H9 (cell line): ENCODE measurements at places on chromosomes 5 and 9. TPM values are rescaled to one million over a fixed set of nuclear protein-coding genes. Genes with fewer than 3 reads are reported as not detected.
A peak's percentile ranks its signal among the peaks of the same experiment; 100 is the strongest.

The RLN1 gene
- 0.39 and 0.52 TPM in 2 replicates for total RNA-seq

The ENC1 gene
- total RNA-seq = 14.4 and 15.5 TPM in 2 replicates

The PCDHA9 gene
- total RNA-seq = 0.46 and 0.55 TPM in 2 replicates

The EIF4E1B gene
- 1.3 and 1.8 TPM in 2 replicates for total RNA-seq

The FOXI1 gene
- total RNA-seq = not detected in 2 replicates

The FST gene
- total RNA-seq = 109 and 111 TPM in 2 replicates

The FOXE1 gene
- not detected in 2 replicates for total RNA-seq

The PCA3 gene
- not detected in 2 replicates for total RNA-seq

The PFN3 gene
- total RNA-seq = not detected in 2 replicates

The SHOC1 gene
- not detected in 2 replicates for total RNA-seq

GRCh38 chr5:158054223-158055110, 195.5 kb upstream of the CLINT1 start:
- DNase-seq = no peak

GRCh38 chr5:133884569-133885311, 83.7 kb downstream of the C5orf15 start:
- no peak for DNase-seq

DNA sequence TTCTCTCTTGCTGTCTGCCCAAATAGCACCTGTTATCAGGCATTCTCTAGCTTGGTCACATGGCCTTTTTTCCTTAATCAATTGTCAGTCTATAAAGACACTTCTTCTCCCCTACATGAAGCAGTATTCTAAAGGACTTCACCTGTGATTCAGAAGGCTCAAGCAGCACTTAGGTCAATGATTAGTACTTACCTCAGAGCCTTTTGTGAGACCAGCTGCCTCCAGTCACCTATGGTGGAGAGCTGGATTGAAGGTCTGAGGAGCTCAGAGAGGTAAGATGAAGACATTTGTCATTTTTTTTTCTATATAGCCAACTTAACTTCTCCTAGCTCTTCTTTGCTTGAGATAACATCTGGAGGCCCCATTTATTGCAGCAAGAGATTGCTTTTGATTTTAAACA, 278.3 kb upstream of the PCSK5 start:
- no peak for DNase-seq

GRCh38 chr5:50646591-50646990, 19.8 kb upstream of the PARP8 start:
- DNase-seq = no peak

DNA sequence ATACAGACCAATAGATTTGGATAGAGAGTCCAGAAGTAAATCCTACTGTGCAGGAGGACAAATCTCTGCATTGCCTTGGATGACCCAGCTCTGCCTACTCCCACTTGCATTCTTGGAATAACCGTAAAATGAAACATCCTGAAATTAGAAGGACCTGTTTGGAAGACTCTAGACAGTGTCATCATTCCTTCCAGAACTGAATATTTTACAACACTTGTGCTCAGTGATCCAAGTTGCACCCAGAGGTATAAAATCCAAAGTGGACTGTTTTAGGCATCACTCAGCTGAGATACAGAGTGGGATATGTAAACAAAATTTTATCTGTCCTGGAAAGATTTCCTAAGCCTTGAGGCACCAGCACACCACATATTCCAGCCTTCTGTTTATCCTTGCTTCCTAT, 43.7 kb downstream of the OR2Y1 start:
- DNase-seq = no peak

GRCh38 chr9:28024676-28025075, 451.4 kb upstream of the C9orf72 start:
- no peak for DNase-seq

DNA sequence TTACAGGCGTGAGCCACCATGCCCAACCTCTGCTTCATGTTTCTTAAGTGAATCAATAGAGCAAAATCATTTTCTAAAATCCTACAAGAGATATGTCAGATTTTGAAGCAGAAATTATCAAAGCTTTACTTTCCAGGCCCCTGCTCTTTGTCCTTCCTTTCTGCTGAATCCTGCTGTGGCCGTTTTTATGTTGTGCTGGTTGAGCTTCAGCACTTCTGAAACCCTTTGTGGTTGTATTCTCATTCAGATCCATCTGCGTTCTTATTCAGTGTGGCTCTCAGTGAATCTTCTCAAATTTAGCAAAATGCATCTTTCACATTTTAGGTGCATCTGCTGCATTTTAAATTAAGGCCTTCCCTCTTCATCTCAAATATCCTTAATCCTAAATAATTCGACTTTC, 26.0 kb downstream of the JMY start:
- no peak for DNase-seq

DNA sequence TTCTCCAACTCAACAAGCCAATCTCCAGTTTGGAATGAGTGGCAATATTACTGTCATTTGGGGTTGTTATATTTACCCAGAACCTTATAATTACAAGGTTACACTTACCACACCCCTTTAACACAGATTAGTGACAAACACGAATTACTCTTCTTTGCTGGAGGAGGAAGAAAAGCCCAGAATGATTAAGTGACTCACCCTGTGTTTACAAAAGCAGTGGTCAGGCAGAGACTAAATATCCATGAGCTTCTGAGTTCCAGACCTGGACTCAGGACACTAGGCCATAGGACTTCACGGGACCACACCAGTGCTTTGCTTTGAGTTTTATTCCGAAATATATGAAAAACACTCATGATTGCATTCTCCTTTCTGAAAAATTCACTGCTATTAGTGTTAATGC, 370.8 kb downstream of the TLE1 start:
- no peak for DNase-seq

DNA sequence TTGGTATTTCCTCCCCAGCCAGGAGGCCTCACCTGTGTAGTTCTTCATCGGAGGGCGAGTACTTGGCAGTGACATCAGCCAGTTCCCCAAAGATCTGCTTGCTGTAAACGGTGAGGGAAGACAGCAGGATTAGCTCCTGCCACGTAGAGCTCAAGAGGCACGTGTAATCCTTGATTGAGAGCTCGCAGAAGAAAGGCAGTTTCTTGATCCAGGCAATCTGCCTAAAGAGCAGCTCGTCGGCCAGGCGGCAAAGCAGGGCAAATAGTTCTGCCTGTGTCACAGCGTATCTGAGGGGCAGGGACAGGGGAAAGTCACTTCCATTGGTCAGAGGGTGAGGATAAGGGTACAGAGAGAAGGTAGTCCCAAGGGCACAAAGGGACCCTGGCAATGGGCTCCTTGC, 28.6 kb upstream of the NR5A1 start:
- DNase-seq = no peak

- no peak for DNase-seq
These were observed 787.3 kb upstream of the WWC1 start for GRCh38 chr5:167503926-167504720.

- no peak for DNase-seq
These were observed 209.7 kb upstream of the NUDT12 start for GRCh38 chr5:103772248-103772647.

- no peak for DNase-seq
These were observed 8.4 kb downstream of the FAM163B start for GRCh38 chr9:133600739-133601138.

- DNase-seq = peak; percentile 67
These were observed 178.8 kb downstream of the SPOCK1 start for GRCh38 chr5:137320056-137321045.

DNA sequence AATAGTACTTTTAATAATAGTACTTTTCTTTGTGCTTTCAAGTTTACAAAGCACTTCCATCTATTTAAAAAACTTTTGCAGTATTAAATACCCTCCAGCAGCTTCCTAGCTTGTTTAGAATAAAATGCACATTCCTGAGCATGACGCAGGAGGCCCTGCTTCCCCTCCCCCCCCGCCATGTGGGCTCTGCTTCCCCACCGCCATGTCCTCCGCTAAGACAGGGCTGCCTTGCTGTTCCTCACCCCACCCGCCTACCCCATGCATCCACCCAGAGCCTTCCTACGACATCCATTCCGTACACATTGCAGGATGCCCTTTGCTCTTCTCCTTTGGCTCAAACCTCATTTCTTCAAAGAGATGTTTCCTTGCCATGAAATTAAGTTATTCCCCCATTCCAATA, 205.9 kb upstream of the MSX2 start:
- DNase-seq = no peak

GRCh38 chr5:96408841-96409538, 24.1 kb downstream of the PCSK1 start:
- no peak for DNase-seq

DNA sequence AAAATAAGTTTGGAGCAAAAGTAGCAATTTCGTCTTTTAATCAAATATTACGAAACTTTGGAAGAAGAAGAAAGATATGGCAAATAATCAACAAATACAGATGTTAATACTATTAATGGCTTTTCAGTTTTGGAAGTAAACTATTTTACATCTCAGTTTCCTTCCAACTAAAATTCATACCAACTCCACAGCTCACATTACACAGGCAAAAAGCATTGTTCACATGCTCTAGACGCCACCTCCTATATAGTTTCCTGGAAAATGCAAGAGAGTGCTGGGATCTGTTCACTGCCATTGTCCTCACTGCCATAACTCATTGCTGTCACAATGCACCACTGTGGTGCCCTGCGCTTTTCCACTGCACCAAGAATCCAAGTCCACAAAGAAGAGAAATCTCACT, 149.0 kb upstream of the FTMT start:
- no peak for DNase-seq

GRCh38 chr9:97601228-97601898, 31.8 kb downstream of the TSTD2 start:
- no peak for DNase-seq

DNA sequence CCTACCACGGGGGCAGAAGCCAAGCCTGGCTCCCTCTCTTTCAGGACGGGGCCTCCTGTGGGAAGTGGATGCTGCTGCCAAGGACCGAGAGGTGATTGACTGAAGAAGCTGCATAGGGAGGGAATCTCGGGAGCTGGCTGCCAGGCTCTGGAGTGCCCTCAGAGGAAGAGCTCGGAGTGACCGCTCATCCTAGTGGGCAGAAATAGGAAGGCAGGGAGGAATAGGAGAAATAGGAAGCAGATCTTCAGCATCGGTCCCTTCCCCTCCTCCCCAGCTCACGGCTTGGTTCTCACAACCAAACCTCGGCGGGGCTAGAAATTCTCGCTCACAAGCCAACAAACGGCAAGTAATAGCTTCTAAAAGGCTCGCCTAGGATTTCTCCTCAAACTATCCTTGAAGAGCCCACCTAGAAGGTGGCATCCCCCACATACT, 159.9 kb upstream of the RAI14 start:
- DNase-seq = peak; percentile 51

- no peak for DNase-seq
These were observed 505.0 kb downstream of the SPOCK1 start for GRCh38 chr5:136994154-136994553.

GRCh38 chr9:134723037-134723436, 81.4 kb downstream of the COL5A1 start:
- DNase-seq = no peak

GRCh38 chr9:126667190-126668055, 53.7 kb downstream of the LMX1B start:
- DNase-seq = no peak

DNA sequence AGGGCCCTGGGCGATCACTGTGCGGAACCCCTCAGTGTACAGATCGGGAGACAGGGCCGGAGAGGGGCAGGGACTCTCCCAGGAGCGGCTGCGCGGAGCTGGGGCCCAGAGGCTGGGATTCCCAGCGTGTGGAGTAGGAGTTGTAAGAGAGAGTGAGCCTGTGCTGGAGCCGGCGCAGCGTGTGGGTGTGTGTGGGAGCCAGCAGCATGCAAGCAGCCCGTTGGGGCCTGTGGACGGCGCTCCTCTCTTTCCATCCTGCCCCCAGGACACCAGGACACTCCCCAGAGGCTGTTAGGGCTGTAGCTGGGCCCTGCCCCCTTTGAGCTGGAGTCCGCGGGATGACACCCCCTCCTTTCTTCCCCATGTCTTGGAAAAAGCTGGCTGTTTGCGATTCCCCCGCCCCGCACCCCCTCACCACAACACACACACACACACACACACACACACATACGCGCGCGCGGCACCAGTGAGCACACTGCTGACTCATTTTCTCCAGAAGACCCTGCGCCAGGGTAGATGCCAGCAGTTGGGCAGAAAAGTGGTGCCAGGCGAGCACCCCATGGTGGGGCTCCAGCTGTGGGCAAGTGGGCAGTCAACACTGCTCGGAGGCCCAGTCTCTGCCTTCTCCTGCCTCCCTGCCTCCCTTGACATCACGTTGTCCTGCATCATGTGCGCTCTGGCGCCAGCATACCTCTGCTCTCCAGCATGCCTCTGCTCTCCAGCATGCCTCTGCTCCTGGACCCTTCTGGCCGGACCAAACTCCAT, 1.5 kb downstream of the COL27A1 start:
- DNase-seq = peak; percentile 55

- no peak for DNase-seq
These were observed 24.1 kb downstream of the EHMT1 start for GRCh38 chr9:137642892-137643291.

DNA sequence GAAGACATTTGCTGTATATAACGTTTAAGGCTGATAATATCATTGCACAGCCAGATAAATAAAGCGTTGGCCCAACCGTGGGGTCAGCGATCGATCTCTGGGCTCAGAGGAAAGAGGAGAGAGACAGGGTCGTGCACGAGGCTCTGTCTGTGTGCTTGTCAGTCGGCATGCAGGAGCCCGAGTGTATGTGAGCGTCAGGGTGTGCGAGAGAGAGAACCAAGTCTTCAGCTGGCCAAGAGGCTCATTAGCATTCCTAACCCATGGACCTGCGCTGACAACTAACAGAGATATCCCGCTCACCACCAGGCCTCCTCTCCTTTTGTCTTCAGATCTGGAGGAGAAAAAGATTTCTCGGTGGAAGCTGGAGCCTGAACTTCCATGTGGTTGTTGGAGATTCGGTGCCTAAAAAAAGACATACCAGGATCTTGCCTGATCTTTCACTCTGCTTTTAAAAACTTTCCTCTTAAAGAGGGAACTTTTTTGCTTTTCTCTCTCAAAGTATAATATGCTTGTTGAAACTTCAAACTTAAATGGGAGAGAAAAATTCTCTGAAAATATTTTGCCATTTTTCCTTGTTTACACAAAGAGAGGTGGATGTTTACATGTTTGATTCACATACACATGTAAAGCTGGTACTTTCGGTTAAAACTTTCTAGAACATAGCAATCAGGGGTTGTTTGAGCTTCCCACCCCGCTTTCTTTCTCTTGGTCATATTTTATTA, 16.5 kb downstream of the NR2F1 start:
- DNase-seq = peak; percentile 72
